CD8-positive, alpha-beta memory T cell (primary cell): ENCODE measurements at places on chromosomes 13 and 19.

- DNase-seq = no peak
Measured at GRCh38 chr13:24679686-24680085, 522 bp upstream of the ATP12A start.

- no peak for DNase-seq
Measured at GRCh38 chr13:34124666-34125306, 306.8 kb downstream of the RFC3 start.

- DNase-seq = no peak
Measured at GRCh38 chr13:22276616-22277015, 605.7 kb downstream of the FGF9 start.

- DNase-seq = no peak
Measured at GRCh38 chr13:39781381-39781780, 125.9 kb downstream of the COG6 start.

DNA sequence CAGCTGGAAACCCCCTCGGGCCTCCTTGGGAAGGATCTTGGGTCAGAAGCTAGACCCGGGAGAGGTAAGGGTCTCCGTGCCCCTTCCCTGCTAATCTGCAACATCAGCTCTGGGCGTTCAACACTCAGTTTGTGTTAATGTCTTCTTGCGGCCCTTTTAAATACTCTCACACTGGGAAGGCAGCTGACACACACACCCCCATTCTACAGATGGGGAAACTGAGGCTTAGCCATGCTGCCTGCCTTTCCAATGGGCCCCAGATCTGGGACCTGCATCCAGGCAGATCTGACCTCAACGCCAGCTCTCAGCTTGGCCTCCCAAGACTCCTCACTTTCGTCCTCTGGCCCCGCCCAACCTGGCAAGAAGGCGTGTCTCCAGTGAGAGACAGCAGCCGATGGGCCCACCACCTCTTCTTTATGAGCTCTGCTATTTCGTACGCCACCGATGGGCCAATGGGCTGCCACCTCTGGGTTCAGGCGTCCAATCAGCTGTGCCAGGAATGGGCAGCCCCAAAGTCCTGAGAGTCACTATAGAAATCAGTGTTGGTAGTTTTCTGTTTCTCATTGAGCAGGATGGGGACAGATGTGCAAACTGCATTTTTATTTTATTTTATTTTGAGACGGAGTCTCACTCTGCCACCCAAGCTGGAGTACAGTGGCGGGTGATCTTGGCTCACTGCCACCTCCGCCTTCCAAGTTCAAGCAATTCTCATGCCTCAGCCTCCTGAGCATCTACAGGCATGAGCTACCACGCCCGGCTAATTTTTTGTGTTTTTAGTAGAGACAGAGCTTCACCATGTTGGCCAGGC lies 43.8 kb downstream of the DNM2 start:
- DNase-seq = no peak

DNA sequence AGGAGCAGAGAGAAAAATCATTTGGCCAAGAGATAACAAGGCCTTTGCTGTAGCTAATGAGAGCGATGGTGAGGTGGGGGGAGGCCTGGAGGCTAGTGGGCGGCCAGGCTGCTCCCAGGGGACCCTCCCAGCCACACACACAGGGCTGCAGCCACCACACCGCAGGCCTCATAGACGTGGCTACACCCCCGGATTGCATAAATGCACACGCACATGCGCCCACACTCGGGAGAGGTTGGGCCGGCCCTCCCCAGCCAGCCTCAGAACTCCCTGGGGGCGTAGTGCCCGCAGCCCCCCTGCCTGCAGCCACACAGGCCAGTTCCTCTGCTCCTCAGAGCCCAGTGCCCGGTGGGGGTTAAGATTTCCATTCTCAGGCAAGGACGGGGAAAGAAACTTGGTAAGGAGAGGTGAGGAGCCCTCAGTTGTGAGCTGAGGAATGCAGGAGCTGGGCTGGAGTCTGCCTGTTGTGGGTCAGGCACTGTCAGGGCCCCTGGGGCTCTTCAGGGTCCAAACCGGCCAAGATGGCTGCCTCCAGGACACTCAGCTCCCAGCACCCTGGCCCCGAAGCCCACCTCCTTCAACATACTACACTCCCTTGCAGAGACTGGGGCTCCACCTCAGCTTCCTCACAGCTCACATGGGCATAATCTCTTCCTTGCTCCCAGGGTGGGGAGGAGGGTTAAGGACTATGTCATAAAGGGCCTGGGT lies 8.0 kb downstream of the PTH2 start:
- DNase-seq = no peak

- no peak for DNase-seq
Measured at GRCh38 chr13:95355494-95355893, 54.2 kb upstream of the ABCC4 start.

DNA sequence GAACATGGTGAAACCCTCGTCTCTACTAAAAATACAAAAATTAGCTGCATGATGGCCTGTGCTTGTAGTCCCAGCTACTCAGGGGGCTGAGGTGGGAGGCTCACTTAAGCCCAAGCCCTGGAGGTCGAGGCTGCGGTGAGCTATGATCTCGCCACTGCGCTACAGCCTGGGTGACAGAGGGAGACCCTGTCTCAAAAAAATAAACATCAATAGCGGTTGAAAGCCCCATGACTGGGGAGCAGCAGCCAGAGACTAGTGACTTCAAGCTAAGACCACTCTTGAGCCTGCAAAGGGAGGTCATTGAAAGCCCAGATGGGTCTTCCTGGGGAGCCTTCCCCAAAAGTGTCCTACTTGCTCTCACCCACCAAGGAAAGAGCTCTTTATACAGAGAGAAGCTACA lies 11.9 kb upstream of the ZNF709 start:
- DNase-seq = no peak

- DNase-seq = no peak
Measured at GRCh38 chr13:99087954-99088491, 110.2 kb upstream of the DOCK9 start.

DNA sequence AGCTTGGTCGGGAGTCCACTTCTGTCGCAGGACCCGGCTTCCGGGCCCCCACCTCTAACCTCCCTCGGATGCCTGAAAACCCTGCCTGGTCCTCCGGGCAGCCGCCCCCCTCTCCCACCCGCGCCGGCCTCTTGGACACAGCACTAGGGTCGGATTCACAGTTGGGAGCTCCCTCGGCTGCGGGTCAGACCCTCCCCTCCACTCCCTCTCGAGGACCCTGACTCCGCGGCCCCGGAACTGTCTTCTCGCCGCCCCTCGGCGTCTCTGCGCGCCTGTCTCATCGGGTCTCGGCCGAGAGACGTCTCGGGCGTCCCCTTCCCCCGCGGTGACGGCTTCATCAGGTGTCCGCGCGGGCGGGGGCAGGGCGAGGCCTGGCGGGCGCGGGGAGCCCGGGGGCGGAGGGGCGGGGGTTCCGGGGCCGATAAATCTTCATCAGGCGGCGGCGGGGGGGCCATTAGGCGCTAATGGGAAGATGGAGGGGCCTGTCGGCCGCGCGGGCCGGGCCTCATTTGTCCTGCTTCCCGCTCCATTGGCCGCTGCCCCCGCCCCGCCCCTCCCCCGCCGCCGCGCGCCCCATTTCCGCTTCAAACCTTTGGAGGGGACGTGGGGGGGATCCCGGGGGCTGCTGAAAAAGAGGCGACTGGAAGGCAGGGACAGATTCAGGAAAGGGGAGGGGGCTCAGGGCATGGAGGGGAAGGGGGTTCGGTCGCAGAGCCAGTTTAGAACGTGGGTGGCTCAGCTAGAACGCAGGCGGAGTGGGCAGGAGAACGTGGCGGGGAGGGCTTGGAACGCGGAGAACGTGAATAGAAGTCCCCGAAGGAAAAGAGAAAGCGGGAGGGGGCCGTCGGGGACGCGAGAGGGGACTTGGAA lies 11.8 kb upstream of the ERFL start:
- no peak for DNase-seq

DNA sequence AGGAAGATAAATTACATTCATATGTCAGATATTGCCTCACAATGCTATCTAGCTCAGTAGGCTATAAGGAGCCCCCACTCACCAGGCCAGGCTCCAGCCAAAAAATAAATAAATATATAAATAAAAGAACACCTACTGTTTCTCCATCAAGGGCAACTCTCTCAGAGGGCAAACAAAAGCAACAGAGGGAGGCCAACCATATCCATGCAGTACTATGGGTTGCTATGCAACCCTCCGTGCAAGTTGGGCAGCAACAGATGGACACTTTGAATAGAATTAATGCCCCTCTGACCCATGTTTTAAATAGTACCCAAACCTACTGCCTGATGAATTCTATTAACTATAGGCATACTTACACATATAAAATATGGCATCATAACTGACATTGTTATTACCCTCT lies 279.8 kb upstream of the EDNRB start:
- no peak for DNase-seq

GRCh38 chr13:97568850-97569249 lies 134.9 kb downstream of the RAP2A start:
- no peak for DNase-seq

DNA sequence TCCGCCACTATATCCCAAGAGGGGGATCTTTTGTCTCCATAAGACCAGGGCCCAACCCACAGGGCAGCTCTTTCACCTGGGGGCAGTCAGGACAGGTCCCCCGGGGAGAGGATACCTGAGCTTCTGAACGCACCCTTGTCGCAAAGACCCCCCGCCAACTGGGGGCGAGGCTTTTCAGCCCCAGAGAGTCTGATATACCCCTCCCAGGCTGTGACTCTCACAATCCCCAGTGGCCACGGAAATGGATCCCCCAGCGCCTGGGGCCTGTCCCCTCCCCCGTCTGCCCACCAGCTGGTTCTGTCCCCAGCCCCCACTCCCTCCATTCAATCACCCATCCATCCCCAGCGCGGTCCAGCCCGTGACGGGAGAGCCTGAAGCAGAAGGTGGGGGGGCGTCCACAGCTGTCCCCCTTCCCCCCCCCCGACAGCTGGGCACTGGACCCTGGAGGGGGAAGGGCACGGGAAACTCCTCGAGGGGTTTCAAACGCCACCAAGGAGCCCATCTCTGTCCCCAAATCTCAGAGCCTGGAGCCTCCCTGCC lies 823 bp downstream of the DOCK6 start:
- DNase-seq = no peak

DNA sequence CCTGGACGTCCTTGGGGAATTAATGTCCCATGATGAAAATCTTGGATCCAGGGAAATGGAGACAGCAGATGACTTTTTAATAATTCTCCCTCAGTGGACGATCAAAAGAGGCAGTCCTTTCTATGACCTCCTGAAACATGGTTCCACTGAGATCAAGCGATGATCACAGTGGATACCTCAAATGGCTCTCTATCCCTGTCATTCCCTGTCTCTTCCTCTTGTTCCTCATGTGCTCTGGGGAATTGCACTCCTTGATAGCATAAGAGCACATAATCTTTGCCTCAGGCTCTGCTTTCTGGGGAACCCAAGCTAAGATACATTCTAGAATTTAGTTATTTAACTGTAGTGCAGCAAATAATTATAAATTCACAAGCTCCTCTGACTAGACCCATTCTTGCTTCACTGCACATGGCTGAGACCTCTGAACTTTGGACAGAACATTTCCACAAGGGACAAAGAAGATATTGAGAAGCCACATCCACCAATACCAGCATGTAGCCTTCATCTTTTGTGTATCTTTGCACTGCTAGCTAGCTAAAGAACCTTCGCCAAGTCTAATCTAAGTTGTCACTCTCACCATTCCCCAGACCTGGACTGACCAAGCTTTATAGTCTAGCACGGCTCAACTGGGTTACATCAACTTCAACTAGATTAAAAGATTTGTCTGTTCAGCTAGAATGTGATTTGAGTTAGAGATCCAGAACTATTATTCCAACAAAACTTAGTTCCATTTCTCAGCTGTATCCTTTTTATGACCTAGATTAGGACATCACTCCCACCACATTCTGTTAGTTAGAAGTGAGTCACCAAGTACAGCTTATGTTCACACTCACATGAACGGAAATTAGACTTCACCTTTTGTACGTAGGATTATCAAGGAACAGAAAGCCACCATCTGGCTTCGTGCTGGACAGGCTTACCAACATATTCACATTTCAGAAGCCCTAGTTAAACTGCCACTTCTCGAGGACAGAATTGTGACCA lies 142.7 kb downstream of the SUCLA2 start:
- no peak for DNase-seq

DNA sequence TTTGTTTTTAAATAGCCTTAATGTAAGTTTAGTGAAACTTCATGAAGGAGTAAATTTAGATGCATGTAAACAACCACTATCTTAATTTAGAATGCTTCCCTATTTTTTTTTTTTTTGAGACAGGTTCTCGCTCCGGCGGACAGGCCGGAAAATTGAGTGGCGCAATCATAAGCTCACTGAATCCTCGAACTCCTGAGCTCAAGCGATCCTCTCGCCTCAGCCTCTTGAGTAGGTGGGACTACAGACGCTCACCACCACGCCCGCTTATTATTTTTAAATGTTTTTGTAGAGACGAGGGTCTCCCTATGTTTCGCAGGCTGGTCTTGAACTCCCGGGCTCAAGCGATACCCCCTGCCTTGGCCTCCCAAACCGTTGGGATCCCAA lies 1.6 kb downstream of the TEX30 start:
- DNase-seq = no peak

GRCh38 chr19:53927739-53928138 lies 18.7 kb downstream of the CACNG7 start:
- no peak for DNase-seq

GRCh38 chr19:44738603-44739558 lies 9.6 kb upstream of the BCL3 start:
- DNase-seq = no peak

GRCh38 chr19:928471-929202 lies 2.8 kb downstream of the ARID3A start:
- DNase-seq = no peak

GRCh38 chr19:1826557-1827521 lies 14.8 kb upstream of the ATP8B3 start:
- no peak for DNase-seq

- DNase-seq = no peak
Measured at GRCh38 chr13:23510979-23511735, 59.1 kb upstream of the TNFRSF19 start.

DNA sequence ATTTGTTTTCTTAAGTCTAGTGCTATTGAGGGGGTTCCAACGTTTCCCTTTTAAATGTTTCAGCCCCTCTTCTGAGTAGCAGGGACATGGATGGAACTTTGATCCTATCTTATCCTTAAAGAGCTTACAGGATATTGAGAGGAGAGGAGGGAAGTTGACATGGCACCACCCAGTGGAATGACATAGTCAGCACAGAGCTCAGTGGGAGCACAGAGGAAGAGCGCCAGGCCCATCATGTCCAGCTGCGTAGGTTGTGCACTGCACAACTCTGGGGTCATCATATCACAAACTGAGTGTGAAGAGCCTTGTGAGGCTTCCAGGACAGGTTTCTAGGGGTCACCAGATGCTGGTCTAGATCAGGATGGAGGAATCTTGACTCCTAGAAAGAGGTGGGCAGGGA lies 4.6 kb upstream of the CDC42EP5 start:
- DNase-seq = no peak

DNA sequence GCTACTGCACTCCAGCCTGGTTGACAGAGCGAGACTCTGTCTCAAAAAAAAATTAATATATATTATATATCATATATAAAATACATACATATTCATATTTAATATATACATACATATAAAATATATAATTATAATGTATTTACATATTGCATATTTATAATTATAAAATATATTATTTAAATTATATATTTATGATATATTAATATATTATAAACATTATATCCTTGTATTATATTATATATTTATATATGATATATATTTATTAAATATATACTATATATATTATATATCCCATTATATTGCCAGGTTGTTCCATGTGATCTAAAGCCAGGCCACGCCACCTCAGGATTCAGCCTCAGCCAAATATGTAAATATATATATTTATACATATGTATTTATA lies 9.7 kb downstream of the BRME1 start:
- no peak for DNase-seq
